Muscle of arm (tissue), 14 donors: ENCODE measurements at places on chromosomes 6 and 20.

- no peak for DNase-seq
These were observed 91.0 kb downstream of the GFRA4 start for GRCh38 chr20:3572151-3572550.

GRCh38 chr20:47258745-47259695 lies 97.5 kb downstream of the ZMYND8 start:
- DNase-seq = no peak

DNA sequence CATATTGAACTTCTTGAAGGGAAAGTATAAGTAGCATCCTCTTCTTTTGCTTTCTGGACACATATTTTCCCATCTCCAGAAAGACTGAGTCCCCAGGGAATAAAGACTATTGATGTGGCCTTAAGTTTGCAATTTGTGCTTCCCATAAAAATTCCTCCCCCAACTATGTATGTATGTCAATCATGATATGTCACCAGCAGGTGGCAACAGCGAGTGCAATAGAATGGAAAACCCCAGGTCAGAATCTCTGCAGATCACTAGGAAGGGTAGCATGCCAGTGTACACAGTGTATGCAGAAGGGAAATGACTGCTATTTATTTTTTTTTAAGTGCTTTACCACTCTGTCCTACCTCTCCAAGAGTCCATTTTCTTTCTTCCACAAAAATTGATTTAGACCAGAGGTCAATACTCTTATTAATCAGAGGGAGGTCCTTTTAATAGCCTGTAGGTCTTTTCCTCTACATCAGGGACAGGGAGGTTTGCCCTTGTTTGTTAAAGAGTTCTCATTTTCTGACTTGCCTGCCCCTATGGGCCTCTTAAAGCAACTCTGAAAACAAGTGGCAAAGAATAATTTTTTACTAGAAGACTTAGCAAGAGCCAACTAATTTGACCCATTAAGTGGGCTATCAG lies 61.4 kb downstream of the BMP2 start:
- DNase-seq = peak; percentile 57

GRCh38 chr6:41813956-41814355 lies 26.5 kb downstream of the TOMM6 start:
- DNase-seq = no peak

GRCh38 chr6:109102762-109103161 lies 7.5 kb downstream of the CEP57L1 start:
- DNase-seq = no peak

- no peak for DNase-seq
These were observed 86.2 kb downstream of the TFAP2C start for GRCh38 chr20:56715309-56715708.

DNA sequence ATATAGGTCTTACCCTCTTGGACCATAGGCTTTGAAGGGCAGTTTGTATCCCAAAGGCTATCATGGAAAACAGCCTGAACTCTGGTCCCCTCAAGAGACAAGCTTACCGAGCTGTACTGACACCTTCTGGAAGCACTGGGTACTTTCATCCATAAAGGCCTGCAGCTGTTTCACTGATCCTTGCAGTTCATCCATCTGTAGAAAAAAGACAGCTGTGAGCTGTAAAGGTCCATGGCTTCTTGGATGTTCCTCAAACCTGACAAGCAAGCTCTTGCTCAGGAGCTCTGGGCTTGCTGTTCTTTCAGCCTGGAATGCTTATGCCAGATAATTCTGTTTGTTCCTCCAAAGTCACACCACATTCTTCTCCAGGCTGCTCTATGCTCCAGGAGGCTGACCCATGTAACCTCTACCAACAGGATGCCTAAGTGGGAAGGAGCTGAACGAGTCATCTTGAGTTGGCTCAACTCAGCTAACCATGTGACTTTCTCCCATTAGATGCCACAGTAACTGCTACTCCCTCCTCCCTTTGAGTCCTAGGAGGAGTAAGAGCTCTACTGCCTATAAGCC lies 8.8 kb upstream of the NDRG3 start:
- DNase-seq = peak; percentile 65

DNA sequence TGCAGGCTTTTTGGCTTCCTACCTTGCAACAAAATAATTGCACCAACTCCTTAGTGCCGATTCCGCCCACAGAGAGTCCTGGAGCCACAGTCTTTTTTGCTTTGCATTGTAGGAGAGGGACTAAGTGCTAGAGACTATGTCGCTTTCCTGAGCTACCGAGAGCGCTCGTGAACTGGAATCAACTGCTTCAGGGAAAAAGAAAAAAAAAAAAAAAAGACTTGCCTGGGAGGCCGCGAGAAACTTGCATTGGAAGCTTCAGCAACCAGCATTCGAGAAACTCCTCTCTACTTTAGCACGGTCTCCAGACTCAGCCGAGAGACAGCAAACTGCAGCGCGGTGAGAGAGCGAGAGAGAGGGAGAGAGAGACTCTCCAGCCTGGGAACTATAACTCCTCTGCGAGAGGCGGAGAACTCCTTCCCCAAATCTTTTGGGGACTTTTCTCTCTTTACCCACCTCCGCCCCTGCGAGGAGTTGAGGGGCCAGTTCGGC lies 420 bp downstream of the SOX4 start:
- no peak for DNase-seq

GRCh38 chr20:46172961-46173536 lies 54.9 kb downstream of the CD40 start:
- DNase-seq = no peak

DNA sequence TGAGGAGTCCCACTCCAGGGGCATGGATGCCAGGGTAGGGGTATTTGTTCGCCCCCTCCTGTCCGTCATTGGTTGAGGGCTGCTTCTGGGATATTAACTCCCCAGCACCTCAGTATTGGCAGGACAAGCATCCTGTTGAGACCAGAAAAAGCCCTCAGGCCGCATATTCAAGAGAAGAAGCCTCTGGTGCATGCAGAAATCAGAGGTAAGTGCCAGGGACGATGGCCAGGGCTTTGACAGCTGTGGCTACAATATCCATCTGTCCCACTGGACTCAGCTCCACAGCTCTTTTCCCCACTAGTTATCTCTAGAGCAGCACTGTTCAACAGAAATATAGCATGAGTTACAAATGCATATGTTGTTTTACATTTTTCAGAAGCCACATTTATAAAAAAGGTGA lies 651.3 kb downstream of the KIF16B start:
- no peak for DNase-seq

DNA sequence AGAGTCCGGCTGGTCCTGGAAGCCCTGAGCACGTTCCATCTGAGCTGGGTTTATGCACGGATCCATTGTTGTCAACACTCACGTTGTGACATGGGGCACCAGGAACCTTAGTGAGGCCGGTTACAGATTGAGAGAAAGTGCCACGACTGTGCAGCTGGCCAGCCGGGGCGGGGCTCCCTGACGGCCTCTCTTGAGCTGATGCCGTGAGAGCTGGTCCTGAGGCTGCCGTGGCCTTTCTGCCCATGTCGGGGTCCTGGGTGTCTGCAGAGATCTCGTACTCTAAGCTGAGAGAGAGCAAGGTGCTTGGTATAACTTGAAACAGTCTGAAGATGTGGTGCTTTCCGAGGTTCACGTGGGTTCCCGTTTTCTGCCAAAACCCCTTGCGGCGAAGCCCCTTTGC lies 10.0 kb downstream of the CDH4 start:
- no peak for DNase-seq

DNA sequence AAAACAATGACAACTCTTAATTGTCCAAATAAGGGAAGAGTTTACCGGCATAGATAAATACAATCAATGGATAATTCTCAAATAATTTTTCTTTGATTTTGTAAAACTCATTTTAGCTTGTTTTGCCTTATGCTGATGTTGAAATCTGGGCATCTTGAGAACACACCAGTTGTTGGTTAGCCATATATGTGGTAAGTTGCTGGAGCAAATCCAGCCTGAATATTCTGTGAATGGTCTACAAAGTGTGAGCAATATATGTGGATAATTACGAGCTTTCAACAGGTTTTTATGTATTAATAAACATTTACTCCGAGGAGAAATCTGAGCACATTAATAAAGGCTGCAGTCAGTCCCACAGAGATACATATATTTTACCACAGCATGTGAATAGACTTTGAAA lies 423.6 kb downstream of the BCKDHB start:
- DNase-seq = no peak
